ENCODE measurements at places on chromosomes 16 and 17.

- DNase-seq, result no peak
Observed at GRCh38 chr16:2842340-2843000, 12.4 kb downstream of the ZG16B start.

GRCh38 chr17:4938688-4939545 is 929 bp downstream of the SLC25A11 start:
- no peak for DNase-seq

DNA sequence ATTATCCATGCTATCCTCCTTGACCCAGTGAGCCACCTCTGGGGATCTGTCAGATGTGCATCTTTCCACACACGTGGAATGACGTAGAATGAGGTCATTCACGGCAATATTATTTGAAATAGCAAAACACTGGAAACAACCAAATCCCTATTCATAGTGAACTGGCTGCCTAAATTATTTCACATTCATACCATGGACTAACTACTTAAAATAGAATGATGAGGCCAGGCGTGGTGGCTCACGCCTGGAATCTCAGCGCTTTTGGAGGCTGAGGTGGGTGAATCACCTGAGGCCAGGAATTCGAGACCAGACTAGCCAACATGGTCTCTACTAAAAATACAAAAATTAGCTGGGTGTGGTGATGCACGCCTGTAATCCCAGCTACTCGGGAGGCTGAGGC is 75.5 kb downstream of the RAP1GAP2 start:
- no peak for DNase-seq

GRCh38 chr17:9984768-9985167 is 79.7 kb upstream of the RCVRN start:
- DNase-seq, result no peak

GRCh38 chr17:78342449-78343186 is 17.3 kb downstream of the SOCS3 start:
- no peak for DNase-seq

DNA sequence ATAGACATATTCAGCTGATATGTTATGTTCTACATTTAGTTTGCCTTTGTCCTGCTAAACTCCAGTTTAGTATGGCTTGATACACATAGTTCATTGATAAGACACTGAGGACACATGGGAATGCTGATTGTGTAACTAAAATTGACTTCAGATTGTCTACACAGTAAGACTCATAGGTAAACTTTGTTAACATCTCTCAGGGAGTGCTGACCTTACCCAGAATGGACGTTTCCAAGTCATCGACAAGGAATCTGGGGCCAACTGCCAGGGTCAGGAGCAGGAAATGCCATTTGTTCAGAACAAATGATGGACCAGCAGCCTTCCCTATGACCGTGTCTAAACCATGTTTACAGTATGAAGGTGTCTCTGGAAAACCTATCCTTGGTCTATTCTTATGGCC is 58.7 kb downstream of the DYNLRB2 start:
- no peak for DNase-seq

Measured in NCI-H748 treated with DMSO at 0.1 percent for 48 hours (cell line).